ENCODE measurements at places on chromosomes 13 and 19.

DNA sequence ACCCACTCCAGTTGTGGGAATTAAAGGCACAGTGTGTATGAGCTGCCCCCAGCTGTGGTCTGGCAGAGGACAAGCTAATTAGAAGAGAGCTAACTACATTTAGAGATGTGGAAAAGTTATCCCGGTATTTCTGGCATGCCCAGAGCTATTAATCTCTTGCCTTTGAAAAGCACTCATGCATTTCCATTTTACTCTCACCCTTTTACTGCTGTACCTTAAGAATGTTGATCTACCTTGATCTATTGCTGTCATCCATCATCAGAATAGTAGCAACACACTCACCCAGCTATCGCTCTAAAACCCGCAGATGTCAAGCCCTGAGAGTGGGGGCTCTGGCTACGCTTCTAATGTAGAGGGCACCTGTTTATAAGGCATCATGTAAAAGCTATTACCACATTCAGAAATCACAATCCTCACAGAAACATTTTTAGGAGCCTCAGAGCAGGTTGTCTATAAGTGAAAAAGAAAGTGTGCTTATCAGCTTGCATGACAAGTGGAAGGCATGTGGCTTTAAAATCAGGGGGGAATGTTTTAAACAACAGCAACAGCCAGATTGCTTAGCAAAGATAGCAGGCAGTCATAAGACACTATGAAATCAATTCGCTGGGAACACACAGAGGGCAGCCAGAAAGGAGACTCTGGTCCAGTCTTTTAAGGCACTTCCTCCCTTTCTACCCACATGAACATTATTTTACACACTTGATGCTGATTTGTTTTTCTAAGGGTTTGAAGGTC, 224.2 kb upstream of the IRS2 start:
- DNase-seq: no peak

- DNase-seq: no peak
Measured at GRCh38 chr19:29212356-29212647, 649 bp downstream of the UQCRFS1 start.

DNA sequence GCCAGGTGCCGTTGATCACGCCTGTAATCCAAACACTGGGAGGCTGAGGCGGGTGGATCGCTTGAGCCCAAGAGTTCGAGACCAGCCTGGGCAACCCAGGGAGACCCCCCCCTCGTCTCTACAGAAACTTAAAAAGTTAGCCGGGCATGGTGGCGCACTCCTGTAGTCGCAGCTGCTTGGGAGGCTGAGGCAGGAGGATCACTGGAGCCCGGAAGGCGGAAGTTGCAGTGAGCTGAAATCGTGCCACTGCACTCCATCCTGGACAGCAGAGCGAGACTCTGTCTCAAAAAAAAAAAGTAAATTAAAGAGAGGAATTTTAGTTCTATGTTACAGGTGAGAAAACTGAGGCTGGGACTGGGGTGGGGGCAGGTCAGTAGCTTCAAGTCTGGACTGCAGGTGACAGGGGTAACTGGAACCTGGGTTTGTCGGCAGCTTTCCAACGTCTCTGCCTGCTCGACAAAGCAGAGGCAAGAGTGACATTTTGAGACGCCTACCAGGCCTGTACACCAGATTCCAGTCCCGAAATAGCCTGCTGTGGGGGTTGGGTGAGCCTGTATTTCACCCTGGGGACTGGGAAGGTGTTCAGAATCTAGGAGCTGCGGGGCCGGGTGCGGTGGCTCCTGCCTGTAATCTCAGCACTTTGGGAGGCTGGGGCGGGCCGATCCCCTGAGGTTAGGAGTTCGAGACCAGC, 1.2 kb downstream of the SELENOW start:
- no peak for DNase-seq

DNA sequence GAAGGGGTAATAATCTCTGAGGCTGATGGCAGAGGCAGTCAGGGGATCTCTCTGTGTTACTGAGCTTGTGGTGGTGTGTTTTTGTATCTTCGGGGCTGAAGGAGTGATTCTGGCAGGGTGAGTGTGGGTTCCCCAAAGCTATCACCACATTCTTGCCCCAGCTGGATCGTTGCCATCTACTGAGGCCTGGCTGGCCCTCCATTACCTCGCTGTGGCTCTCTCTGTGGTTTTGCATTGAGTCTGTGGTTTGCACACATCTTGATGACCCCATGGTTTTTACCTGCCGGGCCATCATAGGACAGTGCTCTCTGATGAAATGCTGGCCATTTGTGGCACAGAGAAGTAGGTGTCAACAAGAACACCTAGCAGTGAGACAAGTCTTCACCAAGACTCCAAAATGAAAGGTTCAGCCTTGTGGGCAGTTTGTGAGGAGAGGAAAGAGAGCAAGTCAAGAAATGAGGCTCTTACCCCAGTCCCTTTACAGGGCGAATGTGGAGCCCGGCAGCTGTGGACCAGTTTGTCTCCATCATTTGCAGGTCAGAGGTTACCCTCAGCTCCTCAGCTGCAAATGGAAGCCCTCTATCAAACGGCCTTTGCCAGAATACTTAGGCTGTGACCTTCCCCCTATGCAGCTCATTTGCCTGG, 69.0 kb upstream of the NPAS1 start:
- DNase-seq: no peak

GRCh38 chr19:12774588-12775555, at the start of gene HOOK2:
Gene HOOK2 (minus strand): TSS chr19:12775552. CDS start chr19:12775449, 103 bp downstream.
- DNase-seq: no peak

Data from GM12891 (cell line).